Melanocyte of skin (primary cell): ENCODE measurements at places on chromosomes 12 and 14. TPM values are rescaled to one million over a fixed set of nuclear protein-coding genes. Genes with fewer than 3 reads are reported as not detected.

Gene PDE3A
- 70.5 and 106 TPM in 2 replicates for total RNA-seq

Gene OR11H6
- total RNA-seq, result not detected in 2 replicates

Gene PIWIL1
- 0.34 and 0.36 TPM in 2 replicates for total RNA-seq

Gene GPR84
- total RNA-seq, result not detected in 2 replicates

Gene FAM186B
- 0.36 and 1.7 TPM in 2 replicates for total RNA-seq

Gene PIP4K2C
- 43.6 and 47.8 TPM in 2 replicates for total RNA-seq

Gene SERPINA10
- not detected in 2 replicates for total RNA-seq

Gene CEBPE
- total RNA-seq, result not detected in 2 replicates

Gene STXBP6
- 8.6 and 25.4 TPM in 2 replicates for total RNA-seq

Gene CLEC6A
- total RNA-seq, result not detected in 2 replicates

Gene PPM1H
- 57.8 and 77.8 TPM in 2 replicates for total RNA-seq

Gene MYF5
- not detected in 2 replicates for total RNA-seq

Gene ANKRD33
- total RNA-seq, result not detected in 2 replicates

Gene KRT75
- total RNA-seq, result not detected in 2 replicates

Gene IL22
- total RNA-seq, result not detected in 2 replicates

Gene SSPN
- total RNA-seq, result 3.1 and 9.1 TPM in 2 replicates

Gene TRPV4
- total RNA-seq, result 1.2 and 1.3 TPM in 2 replicates

Gene SSTR1
- not detected in 2 replicates for total RNA-seq

Gene NUAK1
- total RNA-seq, result 0.69 and 1.5 TPM in 2 replicates

Gene OR6C2
- not detected in 2 replicates for total RNA-seq

Gene CLEC4A
- total RNA-seq, result 0.31 TPM in 1 of 2 replicates, not detected in the other

Gene LMNTD1
- total RNA-seq, result not detected in 2 replicates

Gene MSI1
- total RNA-seq, result 0.15 TPM in 1 of 2 replicates, not detected in the other

Gene NANOG
- total RNA-seq, result not detected in 2 replicates

Gene TAS2R42
- not detected in 2 replicates for total RNA-seq

Gene CLEC1B
- not detected in 2 replicates for total RNA-seq

Gene TMEM121
- 3.8 and 10.2 TPM in 2 replicates for total RNA-seq

Gene PZP
- not detected in 2 replicates for total RNA-seq

Gene GPD1
- not detected in 2 replicates for total RNA-seq

Gene SLCO1B1
- total RNA-seq, result not detected in 2 replicates

Gene BDKRB1
- total RNA-seq, result not detected in 2 replicates

Gene SLC17A8
- total RNA-seq, result not detected in 2 replicates

Gene IL23A
- total RNA-seq, result 0.33 TPM in 1 of 2 replicates, not detected in the other

Gene MEG3
- 1.0 and 2.5 TPM in 2 replicates for total RNA-seq

Gene NRIP2
- not detected in 2 replicates for total RNA-seq

Gene TAS2R50
- total RNA-seq, result 2.6 and 6.3 TPM in 2 replicates

Gene LRTM2
- total RNA-seq, result not detected in 2 replicates

Gene CCDC196
- total RNA-seq, result not detected in 2 replicates
